ENCODE measurements at places on chromosomes 13 and 19.
A peak's percentile ranks its signal among the peaks of the same experiment; 100 is the strongest.

DNA sequence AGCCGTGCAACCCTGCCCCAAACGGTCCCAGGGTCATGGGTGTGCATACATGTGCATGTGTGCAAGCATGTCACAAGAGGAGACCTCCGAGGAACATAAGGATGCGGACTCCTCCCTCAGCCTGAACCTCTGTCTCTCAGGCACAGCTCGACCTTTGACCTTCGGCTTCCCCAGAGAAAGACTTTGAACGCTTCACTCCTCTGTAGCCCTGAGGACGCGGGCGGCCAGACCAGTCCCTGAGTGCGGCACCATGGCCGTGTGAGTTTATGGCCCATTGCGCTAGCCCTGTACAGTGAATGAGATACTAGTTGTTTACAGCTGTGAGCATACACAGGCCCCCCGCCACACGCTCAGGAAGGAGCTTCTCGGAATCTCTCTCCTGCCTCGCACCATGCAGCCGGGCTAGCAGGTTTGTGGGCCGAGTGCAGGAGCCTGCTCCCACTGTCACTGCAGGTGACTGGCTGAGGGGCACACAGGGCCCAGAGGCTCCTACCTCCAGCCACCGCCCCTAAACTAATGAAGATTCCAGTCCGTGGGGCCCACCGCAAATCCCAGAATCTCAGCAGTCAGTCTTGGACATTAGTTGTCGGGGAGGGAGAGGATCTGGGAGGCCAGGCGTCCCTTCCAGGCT lies 10.8 kb downstream of the RASA3 start:
- no peak for DNase-seq

- peak; percentile 66 for DNase-seq
Observed at GRCh38 chr19:47713046-47714021, at the start of gene EHD2. Gene EHD2 (plus strand): TSS chr19:47713422. CDS start chr19:47716613, 3,191 bp downstream.

- DNase-seq = no peak
Observed at GRCh38 chr13:38821770-38822551, 135.1 kb downstream of the FREM2 start.

DNA sequence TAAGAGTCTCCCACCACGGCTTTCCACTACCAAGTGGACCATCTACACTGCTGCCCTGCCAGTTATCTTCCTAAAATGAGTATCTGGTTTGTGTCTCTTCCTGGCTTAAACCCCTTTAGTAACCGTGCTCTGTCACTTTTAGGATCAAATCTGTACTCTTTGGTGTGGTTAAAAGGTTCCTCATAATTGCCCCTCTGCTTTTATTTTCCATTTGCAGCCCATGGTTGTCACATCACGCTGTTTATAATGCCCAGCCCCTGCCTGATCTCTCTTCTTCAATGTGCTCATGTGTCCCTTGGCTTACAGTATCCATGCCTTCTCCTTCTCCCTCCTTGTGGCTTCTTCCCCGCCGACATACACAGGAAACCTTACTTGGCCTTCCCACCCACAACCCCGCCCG lies 100.1 kb downstream of the DGKH start:
- no peak for DNase-seq

DNA sequence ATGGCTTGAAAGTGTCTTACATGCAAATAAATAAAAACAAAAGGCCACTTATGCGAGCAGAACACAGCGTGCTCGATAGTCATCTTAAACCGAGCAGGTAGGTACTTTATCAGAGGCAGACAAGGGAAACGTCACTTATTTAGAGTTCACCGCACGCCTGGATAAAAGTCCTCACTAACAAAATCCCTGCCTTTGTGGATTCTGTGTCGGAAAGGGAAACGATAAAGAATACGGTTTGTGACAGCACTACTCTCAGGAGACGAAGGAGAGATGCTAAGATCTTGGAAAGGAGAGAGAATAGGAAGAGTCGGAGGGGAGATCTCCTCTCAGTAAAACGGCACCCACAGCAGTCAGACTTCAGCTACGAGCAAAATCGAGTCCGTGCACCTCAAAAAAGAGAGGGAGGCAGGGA lies 581 bp downstream of the RCBTB1 start:
- no peak for DNase-seq

DNA sequence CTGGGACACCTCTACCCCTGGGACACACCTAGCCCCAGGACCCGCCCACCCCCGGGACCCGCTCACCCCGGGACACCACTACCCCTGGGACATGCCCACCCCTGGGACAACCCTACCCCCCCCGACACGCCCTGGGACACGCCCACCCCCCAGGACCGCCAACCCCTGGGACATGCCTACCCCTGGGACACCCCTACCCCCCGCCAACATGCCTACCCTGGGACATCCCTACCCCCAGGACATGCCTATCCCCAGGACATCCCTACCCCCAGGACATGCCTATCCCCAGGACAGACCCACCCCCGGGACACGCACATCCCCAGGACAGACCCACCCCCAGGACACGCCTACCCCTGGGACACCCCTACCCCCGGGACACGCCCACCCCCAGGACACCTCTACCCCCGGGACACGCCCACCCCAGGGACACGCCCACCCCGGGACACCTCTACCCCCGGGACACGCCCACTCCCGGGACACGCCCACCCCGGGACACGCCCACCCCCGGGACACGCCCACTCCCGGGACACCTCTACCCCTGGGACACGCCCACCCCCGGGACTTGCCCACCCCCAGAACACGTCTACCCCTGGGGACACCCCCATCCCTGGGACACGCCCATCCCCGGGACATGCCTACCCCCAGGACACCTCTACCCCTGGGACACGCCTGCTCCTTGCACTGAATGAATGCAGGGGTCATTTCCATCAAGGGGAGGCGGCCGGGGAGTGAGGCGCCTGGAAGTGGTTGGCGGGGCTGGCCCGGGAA lies 32.3 kb downstream of the ADPRHL1 start:
- no peak for DNase-seq

DNA sequence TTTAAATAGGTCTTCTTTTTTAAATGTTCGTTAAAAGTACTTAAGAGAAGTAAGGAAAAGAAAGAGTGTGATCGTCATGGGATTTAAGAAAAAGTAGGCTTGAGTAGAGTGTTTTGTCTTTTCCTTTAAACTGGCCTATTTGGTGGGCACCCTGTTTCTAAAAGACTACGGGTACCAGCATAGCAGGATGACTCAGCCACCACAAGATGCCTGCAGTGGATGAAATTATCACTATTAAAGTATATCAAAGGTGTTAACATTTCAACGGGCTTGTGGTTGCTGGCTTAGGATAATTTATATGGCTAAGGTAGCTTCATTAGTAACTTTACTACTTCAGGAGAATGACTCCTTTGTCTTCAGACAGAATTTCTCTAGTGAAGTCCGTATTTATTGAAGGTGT lies 112.6 kb downstream of the STARD13 start:
- no peak for DNase-seq

GRCh38 chr19:48970139-48970766 lies 5.1 kb downstream of the FTL start:
- DNase-seq = no peak

All from Caki2 (cell line).